ENCODE measurements at places on chromosomes 7 and 10. TPM values are rescaled to one million over a fixed set of nuclear protein-coding genes. Genes with fewer than 3 reads are reported as not detected.
A peak's percentile ranks its signal among the peaks of the same experiment; 100 is the strongest.

Gene CPED1
- 23.5 TPM for total RNA-seq

Gene FAM13C
- total RNA-seq: 47.3 TPM

Gene ACBD5
- total RNA-seq: 15.9 TPM

DNA sequence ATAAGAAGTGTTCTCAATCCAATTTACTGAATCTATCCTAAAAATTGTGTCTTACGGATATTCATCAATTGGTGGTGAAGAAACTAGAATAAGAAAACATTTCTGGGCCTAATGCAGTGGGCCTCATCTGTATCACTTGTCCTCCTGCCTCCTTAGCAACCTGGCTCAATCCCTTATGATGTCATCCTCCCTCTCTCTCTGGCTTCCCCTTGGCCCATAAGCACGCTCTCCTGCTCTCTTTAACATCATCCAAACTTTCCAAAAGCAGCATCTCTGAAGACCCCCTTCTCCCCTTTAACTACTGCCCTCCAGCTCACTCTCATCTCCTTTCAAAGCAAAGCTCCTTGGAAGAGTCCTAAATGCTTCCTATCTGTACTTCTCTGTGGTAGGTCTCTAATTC lies 4.7 kb upstream of the STN1 start:
- DNase-seq: no peak

GRCh38 chr7:69115788-69116187 lies 482.5 kb upstream of the AUTS2 start:
- DNase-seq: no peak

GRCh38 chr7:16412274-16413254 lies 8.8 kb downstream of the CRPPA start:
- peak; percentile 47 for DNase-seq

DNA sequence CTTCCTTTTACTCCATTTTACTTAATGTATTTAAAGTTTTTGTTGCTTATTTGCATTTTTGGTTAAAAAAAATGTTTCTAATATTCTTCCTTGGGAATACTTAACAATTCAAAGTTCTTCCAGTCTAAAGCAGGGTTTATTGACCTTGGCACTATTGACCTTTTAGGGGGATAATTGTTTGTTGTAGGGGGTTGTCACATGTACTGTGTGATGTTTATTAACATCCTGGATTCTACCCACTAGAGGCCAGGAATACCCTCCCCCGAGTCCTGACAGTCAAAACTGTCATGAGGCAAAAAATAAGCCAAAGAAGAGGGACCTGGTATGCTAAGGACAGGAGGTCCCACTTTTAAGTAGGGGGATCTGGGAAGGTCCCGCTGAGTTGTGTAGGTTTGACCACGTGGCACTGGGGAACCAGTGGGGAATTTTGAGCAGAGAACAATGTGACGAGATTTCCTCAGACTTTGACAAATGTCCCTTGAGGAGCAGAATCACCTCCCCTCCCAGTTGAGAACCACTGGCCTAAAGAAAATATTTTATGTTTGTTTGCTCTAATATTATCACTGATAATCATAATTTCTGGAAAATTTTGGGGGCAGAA lies 178.3 kb upstream of the PRR15 start:
- DNase-seq: no peak

GRCh38 chr10:72814099-72814790 lies 79.3 kb upstream of the OIT3 start:
- no peak for DNase-seq

- DNase-seq: no peak
Observed at GRCh38 chr10:6195846-6196245, 6.9 kb upstream of the PFKFB3 start.

GRCh38 chr10:85204814-85205213 lies 876.4 kb downstream of the CCSER2 start:
- no peak for DNase-seq

Measured in stomach (tissue), 19 donors.